Smooth muscle cell of bladder (primary cell): ENCODE measurements at places on chromosomes 1 and 21. TPM values are rescaled to one million over a fixed set of nuclear protein-coding genes. Genes with fewer than 3 reads are reported as not detected.

The USH2A gene
- under 0.01 TPM in 2 replicates for total RNA-seq

The FMN2 gene
- 3.2 and 5.8 TPM in 2 replicates for total RNA-seq

The RBM8A gene
- total RNA-seq: 90.9 and 108 TPM in 2 replicates

The CATSPERE gene
- total RNA-seq: 1.0 and 1.3 TPM in 2 replicates

The RGS4 gene
- 6.5 and 30.6 TPM in 2 replicates for total RNA-seq

The TMEM200B gene
- total RNA-seq: 10.1 and 13.4 TPM in 2 replicates

The SPRR2F gene
- not detected in 2 replicates for total RNA-seq

The OPRD1 gene
- total RNA-seq: under 0.01 TPM in 1 of 2 replicates, not detected in the other

The NBPF12 gene
- 4.8 and 6.9 TPM in 2 replicates for total RNA-seq

The LIN28A gene
- not detected in 2 replicates for total RNA-seq

The PLOD1 gene
- total RNA-seq: 256 and 451 TPM in 2 replicates

The CSMD2 gene
- total RNA-seq: 1.6 and 2.4 TPM in 2 replicates

The FCMR gene
- total RNA-seq: 0.09 and 0.57 TPM in 2 replicates

The S100A9 gene
- total RNA-seq: 0.28 and 0.83 TPM in 2 replicates

The OPTC gene
- not detected in 2 replicates for total RNA-seq

The ZMYND12 gene
- total RNA-seq: 0.28 and 1.2 TPM in 2 replicates

The SHE gene
- total RNA-seq: under 0.01 and 0.09 TPM in 2 replicates

The IGSF21 gene
- total RNA-seq: not detected in 2 replicates

The AIRE gene
- 0.09 and 0.14 TPM in 2 replicates for total RNA-seq

The ZMYM4 gene
- total RNA-seq: 35.8 and 36.9 TPM in 2 replicates

The ACTL8 gene
- total RNA-seq: under 0.01 and 0.09 TPM in 2 replicates

The FCER1G gene
- not detected in 2 replicates for total RNA-seq

The SH2D1B gene
- not detected in 2 replicates for total RNA-seq

The ANGPTL3 gene
- total RNA-seq: not detected in 2 replicates

The OR2AK2 gene
- total RNA-seq: not detected in 2 replicates

The UBXN10 gene
- total RNA-seq: under 0.01 and 0.14 TPM in 2 replicates

The RNU1-2 gene
- 3,030 and 4,050 TPM in 2 replicates for total RNA-seq
